ENCODE measurements at places on chromosomes 3 and 15.

DNA sequence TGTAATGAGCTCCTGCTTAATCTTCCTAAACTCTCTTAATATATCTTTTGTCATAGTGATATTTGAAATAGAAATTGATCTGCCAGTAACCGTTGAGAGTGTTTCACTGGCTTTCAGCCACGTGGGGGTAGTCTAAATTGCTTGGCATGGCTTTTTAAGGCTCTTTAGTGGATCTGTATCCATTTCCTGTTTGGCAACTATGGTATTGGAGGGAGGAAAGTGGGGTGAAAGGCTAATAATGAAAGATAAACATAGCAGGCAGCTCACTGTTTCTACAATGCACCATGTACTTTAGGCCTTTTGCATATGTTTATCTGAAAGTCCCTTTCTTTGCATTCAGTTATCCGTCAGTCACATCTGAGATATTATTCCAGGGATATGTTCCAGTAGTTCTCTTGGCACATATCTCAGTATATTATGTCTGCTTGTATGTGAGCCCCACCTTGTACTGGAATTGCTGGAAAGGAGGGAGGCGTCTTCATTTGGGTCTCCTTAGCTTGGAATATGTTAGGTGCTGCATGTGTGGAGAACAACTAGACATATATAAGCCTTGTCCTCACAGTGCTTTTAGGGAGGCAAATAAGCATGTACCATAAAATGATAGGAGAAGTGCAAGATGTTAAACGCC, 10.8 kb downstream of the TOPAZ1 start:
- no peak for DNase-seq

- no peak for DNase-seq
Observed at GRCh38 chr3:82423268-82424030, 662.0 kb upstream of the GBE1 start.

GRCh38 chr3:16056217-16056616, 118.3 kb upstream of the GALNT15 start:
- no peak for DNase-seq

- DNase-seq = peak; percentile 47
Observed at GRCh38 chr3:71784914-71785531, at the start of gene PROK2. Gene PROK2, minus strand, starts transcription at chr3:71785148. Its CDS starts 96 bp downstream, at chr3:71785052.

DNA sequence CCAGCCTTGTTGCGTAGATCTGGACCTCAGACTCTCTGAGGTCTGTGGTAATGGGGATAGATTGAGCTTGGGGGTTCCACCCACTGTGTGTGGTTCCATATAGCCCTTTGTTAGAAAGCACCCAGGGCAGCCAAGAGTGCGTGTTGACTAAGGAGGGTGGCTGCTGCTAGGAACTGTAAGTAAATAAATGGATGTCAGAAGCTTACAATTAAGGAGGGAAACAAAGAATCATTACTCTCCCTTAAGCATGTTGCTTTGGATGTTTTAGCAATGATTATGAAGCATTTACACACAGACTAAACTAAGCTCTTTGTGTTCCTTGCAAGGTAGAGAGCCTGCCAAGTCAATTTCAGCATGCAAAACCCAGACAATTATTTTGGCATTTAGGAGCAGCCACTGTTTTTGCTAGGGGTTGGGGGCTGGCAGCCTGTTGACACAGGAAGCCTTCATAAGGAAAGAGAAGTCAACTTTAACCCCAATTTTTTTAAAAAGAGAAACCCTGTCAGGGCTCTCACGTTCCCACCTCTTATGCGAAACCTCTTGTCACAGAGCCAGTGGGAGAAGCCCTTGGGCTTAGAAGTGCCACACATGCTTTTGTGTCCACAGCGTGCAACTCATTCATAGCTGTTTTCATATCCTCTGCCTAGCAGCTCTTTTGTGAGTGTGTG, 127.8 kb downstream of the CMSS1 start:
- DNase-seq = no peak

GRCh38 chr3:61358364-61358763, 107.1 kb upstream of the FHIT start:
- DNase-seq = no peak

DNA sequence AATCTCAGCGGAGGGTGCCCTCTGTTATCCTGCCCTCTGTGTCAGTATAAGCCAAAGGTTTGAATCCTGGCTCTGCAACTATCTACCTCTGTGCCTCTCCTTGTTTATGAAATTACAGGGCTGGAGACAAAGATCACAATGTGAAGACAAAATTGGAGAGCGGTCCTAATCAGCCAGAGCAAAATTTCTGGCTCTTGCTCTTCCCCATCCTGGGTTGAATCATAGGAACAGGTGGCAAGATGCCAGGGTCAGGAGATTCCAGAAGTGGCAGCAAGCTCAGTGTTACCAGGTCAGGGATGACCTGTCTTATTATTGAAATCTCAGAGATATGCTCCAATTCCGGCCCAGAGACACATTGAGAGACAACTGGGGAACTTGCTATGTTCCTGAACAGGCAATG, 2.3 kb upstream of the CCR2 start:
- DNase-seq = no peak

DNA sequence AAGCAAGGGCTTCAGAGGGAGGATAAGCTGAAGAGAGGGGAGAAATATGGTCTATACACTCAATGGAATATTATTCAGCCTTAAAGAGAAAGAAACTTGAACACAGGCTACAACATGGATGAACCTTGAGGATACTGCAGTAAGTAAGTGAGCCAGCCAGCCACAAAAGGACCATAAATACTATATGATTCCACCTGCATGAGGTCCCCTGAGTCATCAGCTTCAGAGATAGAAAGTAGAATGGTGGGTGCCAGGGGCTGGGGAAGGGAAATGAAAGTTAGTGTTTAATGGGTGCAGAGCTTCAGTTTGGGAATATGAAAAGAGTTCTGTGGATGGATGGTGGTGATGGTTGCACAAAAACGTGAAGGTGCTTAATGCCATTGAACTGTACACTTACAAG, 68.4 kb upstream of the SEC13 start:
- no peak for DNase-seq

GRCh38 chr15:29066310-29066709, 180.5 kb downstream of the APBA2 start:
- DNase-seq = no peak

GRCh38 chr15:68991723-68992122, 22.8 kb upstream of the NOX5 start:
- DNase-seq = no peak

DNA sequence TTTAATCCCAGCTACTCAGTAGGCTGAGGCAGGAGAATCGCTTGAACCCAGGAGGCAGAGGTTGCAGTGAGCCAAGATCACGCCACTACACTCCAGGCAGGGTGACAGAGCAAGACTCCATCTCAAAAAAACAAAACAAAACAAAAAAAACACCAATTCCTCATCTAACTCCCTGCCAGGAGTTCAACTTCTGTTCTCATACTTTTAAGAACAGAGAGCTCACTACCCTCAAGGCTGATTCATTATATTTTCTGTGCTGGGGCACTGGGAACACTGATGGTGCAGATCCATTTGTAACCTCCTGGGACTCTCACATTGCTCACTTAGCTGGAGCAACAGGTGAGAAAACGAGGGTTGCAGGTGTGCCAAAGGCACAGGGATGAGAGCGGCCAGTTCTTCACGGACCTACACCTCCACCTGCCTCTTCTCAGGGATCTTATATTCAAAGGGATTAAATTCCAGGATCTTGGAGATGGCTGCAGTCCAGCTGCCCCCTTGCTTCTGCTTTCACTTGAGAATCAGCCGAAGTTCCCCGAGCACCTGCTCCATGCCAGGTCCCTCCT, 12.3 kb upstream of the CSK start:
- DNase-seq = no peak

- DNase-seq = no peak
Observed at GRCh38 chr3:184171562-184171961, 3.1 kb upstream of the AP2M1 start.

- no peak for DNase-seq
Observed at GRCh38 chr15:96860741-96861140, 530.2 kb downstream of the NR2F2 start.

DNA sequence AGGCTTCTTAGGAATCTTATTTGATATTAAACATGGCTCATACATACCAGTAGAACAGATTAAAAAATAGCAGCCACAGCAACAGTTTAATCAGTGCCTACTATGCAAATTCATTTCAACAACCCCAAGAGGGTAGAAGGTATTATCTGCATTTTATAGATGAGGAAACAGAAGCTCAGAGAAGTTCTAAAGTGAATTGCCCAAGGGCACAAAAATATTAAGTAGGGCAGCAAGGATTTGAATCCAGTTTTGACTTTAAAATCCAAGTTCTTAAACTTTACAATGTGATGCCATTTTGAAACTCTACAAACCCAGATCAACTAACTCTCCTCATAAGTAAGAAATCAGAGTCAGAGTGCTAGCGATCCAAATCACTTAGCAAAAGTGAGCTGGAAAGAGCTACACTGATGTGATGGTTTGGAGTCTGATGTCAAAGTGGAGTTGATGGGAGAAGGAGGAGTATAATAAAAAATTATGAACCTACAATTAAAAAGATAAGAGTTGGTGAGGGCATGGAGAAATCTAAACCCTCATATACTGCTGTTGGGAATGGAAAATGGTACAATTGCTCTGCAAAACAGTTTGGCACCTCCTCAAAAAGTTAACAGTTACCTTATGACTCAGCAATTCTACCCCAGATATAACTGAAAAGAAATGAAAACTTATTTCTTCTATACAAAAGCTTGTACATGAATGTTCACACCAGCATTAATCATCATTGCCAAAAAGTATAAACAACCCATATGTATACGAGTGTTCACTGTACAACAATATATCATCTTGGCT, 51.0 kb upstream of the PLXND1 start:
- DNase-seq = no peak

- DNase-seq = no peak
Observed at GRCh38 chr3:194187233-194187944, 51.4 kb downstream of the HES1 start.

DNA sequence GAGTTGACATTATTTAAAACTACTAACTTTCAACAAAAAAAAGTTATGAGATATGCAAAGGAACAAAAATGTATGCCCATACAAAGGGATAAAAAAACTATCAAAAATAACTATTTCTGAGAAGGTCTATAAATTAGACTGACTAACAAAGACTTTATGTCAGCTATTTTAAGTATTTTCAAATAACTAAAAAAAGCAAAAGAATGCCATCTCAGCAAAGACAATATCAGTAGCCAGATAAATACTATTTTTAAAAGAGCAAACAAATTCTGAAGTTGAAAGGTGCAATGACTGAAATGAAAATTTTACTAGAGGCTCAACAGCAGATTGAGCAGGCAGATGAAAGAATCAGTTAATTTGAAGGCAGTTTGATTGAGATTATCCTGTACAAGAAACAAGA, 3.6 kb upstream of the STRIT1 start:
- DNase-seq = no peak

DNA sequence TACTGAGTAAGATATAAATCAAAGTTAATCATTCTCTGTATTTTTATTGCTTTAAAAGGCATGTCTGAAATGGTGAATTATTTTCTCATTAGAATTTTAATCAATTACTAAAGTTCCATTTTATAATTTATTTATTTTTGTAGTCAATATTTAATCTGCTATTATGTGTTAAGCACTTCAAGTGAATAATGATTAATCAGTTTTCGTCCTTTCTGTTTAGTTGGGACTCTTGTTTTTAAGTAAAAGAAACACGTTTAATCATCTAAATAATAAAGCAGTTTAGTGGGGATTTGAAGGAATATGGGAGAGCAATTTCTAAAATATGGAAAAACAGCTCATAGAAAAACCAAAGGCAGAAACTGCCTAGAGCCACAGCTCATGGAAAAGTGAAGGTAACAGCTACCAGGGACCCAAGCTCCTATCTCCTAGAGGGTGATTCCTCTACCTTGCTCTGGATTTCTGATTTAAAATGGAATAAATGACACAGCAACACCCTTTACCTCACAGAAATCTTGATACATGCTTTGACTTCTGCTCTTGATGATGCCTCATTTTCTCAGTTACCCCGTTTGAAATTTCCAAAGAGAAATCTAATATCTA, 28.0 kb upstream of the SUCNR1 start:
- no peak for DNase-seq

- no peak for DNase-seq
Observed at GRCh38 chr3:140552898-140553297, 125.0 kb upstream of the TRIM42 start.

DNA sequence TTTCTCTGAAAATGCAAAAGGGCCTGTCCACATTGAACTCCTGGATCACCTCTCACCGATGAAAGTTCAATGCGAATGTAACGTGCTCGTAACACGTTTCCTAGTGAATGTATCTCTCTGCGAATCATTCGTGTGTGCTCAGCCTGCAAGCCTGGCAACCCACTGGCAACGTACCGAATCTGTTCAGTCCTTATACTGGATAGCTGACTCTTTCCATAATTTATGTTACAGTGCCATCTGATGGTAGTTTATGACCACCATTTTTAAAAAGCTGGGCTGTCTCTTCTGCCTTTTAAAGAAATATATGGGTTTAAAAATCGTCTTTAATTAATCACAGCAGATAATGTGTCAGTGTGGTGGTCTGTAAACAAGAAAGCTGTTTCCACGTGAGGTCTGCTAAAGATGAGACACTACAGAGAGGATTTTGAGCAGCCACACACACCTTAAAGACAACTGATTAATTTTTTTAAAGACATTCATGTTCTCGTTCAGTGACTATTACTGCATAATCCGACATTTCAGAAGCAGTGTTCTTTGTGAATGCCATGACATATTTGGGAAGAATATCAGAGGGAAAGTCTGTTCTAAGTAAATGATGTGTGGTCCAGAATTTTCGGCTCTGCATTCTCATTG, 69.4 kb upstream of the FOXP1 start:
- DNase-seq = peak; percentile 5

DNA sequence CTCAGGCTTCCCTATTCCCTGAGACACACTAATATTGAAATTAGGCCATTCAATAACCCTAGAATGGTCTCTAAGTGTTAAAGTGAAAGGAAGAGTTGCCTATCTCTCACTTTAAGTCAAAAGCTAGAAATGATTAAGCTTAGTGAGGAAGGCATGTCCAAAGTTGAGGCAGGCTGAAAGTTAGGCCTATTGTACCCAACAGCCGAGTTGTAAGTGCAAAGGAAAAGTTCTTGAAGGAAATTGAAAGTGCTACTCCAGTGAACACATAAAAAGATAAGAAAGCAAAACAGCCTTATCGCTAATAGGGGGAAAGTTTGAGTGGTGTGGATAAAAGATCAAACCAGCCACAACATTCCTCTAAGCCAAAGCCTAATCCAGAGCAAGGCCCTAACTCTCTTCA, 117.9 kb upstream of the SPATA12 start:
- DNase-seq = no peak

DNA sequence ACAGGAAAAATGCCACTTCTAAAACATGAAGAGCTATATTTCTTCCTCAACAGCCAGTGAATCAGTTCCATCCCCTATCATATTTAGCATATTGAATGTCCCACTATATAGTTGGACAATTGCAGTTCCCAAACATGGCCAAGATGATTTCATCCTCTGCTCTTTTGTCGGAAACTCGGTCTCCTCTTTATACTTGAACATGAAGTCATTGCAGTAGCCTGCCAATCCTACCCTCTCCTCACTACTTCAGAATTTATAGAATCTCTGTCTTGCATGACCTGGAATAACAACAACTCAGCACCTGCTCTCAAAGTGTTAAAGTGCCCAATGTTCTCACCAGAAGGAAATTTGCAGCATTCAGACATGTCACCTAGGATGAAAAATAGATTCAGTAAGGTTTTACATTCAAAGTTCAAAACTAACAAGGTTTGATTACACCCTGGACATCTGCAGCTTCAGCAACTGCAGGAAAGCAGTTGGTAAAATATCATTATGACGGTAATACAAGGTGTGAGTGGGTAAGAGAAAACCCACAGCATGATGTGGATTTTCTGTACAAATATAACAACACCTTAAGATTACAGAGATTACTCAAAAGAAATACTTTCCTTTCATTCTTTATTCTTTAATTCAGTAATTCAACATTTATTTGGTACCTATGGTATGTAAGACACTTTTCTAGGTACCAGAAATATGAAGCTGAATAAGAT, 52.5 kb downstream of the TP63 start:
- DNase-seq = no peak

GRCh38 chr15:48283396-48284145, 47.7 kb upstream of the DUT start:
- no peak for DNase-seq

Data from activated naive CD4-positive, alpha-beta T cell treated with Interleukin-2 at 50 U/mL for 16 hours (primary cell).